Esophagus muscularis mucosa (tissue), 4 donors: ENCODE measurements at places on chromosomes 16 and 17.

DNA sequence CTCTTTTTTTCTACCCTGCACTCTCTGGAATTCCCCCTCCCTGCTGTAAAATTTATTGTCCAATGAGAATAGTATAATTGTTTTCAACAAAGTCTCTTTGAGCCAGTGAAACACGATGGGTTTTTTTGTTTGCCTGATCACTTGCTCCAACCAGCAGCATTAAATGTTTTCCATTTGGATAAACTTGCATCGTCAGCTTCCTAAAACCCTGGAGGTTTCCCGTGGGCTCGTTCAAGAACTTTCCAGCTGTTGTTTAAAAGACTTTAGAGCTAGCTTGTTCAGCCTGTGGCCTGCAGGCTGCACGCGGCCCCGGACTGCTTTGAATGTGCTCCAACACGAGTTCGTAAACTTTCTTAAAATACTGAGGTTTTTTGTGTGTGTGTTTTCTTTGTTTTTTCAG lies 14.9 kb downstream of the NAGPA start:
- H3K4me3 ChIP-seq: no peak overlapping the region
- no peak for DNase-seq
- H3K27me3 ChIP-seq: no peaks in the 10 kb centered on the region
- no peak overlapping the region for H3K27ac ChIP-seq
- H3K4me1 ChIP-seq: no peaks in the 10 kb centered on the region
- no peaks in the 10 kb centered on the region for H3K36me3 ChIP-seq

DNA sequence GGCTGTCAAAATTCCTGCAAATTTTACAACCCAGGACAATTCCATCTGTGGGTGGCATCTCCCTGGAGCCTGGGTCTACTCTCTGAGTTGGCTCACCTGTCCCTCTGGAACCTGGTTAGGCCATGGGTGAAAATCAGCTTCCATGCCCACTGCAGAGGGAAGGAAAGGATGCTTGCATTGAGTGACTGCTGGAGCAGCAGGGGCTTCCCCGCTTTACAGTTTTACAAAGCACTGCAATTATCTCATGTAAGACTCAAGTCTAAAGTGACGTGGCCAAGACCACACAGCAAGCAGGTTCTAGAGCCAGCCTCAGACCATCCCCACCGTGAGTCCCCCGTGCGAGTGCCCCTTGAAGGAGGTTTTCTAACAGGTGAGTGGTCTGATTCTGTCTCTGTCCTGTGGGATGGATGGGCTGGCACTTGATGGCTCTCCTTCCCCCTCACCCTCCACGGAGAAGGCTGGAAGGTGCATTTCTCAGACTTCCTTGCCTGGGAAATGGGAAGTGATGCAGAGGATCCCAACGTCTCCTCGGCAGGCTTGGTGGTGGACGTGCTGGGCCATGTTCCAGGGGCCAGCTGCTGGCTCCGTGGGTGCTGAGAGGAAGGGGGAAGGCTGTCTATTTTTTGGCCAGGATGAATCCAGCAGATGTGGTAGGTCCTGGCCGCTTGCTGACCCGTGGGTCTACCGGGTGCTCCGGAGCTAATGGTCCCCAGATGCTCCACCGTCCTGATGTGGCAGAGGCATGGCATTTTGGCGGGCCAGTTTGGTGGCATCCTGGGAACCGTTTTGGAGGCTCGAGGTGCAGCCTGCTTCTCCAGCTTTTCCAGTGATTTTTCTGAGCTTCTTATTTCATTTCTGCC lies 26.3 kb upstream of the CBX4 start:
- H3K27ac ChIP-seq: no peak overlapping the region
- H3K27me3 ChIP-seq: peaks cover 75% of the 10 kb centered on the region
- no peak for DNase-seq
- no peaks in the 10 kb centered on the region for H3K36me3 ChIP-seq
- H3K4me3 ChIP-seq: no peak overlapping the region
- H3K4me1 ChIP-seq: no peaks in the 10 kb centered on the region

DNA sequence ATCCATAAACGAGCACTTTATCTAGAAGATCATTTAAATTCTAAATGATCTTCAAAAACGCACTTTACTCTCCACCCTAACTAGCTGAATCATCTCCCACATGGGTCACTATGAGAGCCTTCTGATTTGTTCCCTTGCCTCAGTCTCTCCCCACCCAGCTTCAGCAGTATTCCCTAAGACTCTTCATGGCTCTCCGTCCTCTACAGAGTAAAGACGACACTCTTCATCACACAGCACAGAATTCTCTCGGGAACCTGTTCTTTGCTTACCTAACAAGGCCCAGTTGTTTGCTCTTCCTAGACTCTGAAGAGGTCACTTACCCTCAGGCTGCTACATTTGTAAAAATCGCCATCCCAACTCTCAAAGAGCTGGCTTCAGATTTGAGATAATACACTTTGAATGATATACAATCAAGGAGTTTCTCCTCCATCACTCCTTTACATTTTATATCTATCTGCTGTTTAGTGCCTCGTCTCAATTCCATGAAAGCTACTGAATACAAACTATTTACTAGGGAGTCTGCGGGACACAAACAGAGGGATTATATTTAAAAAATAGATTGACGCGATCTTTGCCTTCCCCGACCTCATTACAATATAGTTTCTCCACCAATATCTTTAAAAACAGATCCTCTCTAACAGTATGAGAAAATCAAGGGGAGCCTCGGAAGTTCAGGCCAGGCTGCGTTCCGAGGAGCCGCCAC lies 511 bp upstream of the LIG3 start:
- H3K4me3 ChIP-seq: peak overlapping the region; percentile 94
- no peak for DNase-seq
- no peaks in the 10 kb centered on the region for H3K27me3 ChIP-seq
- H3K4me1 ChIP-seq: peaks cover 38% of the 10 kb centered on the region

DNA sequence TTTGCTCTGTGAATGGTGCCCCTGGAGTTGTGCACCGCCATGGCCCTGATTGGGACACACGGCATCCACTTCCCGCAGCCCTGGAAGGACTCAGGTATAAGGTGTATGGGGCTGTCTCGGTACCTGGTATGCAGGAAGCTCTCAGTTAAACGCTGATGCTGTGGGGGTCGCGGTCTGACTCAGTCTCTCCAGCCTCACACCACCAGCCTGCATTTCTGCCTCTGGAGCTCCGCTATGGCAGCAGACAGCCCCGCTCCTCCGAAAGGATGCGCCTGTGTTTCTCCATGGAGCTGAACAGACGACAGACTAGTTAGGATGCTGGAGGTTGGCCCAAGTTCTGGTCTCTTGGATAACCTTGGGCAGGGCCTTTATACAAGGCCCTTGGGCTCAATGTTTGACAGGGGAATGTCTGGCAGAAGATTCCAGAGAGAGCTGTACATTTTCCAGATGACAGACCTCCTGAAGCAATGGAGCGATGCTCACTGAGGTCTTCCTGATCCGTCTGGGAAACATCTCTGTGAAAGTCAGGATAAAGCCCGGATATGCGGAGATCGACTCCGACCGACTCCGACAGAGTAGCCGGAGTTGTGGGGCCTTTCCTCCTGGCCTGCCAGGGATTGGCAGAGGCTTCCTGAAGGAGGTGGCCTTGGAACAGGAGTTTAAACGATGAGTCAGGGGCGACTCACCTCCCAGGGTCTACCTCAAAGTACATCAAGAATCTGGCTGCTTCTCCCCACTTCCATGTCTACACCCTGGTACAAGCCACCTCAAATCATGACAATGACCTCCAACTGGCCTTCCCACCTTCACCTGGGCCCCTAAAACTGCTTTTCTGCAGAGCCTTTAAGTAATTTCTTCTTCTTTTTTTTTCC lies 21.9 kb upstream of the BCAR1 start:
- no peak overlapping the region for H3K4me3 ChIP-seq
- no peaks in the 10 kb centered on the region for H3K36me3 ChIP-seq
- H3K27ac ChIP-seq: no peak overlapping the region
- H3K4me1 ChIP-seq: peaks cover 12% of the 10 kb centered on the region
- no peak for DNase-seq

DNA sequence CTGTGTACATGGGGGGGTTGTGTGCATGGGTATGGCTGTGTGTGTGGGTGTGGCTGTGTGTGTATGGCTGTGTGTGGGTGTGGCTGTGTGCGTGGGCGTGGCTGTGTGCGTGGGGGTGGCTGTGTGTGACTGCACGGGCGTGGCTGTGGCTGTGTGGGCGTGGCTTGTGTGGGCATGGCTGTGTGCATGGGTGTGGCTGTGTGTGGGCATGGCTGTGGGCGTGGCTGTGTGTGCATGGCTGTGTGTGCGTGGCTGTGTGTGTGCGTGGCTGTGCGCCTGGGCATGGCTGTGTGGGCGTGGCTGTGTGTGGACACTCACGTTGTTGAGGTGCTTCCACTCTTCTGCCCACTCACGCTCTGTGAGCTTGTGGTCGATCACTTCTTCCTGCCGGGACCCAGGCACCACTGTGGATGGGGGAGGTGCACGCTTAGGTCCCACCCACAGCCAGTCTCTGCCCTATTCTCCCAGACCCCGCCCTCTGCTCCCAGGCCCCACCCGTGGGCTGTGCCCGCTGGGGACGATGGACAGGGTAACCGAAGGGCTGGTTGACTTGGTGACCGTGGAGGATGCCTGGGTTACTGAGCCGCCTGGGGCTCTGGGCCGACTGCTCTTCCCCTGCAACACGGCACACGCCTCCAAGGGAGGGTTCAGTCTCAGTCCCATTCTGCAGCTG lies 16.0 kb upstream of the PABPN1L start:
- peaks cover 34% of the 10 kb centered on the region for H3K4me1 ChIP-seq
- H3K4me3 ChIP-seq: no peak overlapping the region
- H3K36me3 ChIP-seq: peaks cover 83% of the 10 kb centered on the region
- no peaks in the 10 kb centered on the region for H3K27me3 ChIP-seq
- H3K27ac ChIP-seq: no peak overlapping the region

GRCh38 chr16:66159987-66160386 lies 206.5 kb upstream of the CDH5 start:
- H3K27me3 ChIP-seq: no peaks in the 10 kb centered on the region
- H3K4me1 ChIP-seq: no peaks in the 10 kb centered on the region
- no peak for DNase-seq
- H3K4me3 ChIP-seq: no peak overlapping the region
- H3K27ac ChIP-seq: no peak overlapping the region
- H3K36me3 ChIP-seq: no peaks in the 10 kb centered on the region

DNA sequence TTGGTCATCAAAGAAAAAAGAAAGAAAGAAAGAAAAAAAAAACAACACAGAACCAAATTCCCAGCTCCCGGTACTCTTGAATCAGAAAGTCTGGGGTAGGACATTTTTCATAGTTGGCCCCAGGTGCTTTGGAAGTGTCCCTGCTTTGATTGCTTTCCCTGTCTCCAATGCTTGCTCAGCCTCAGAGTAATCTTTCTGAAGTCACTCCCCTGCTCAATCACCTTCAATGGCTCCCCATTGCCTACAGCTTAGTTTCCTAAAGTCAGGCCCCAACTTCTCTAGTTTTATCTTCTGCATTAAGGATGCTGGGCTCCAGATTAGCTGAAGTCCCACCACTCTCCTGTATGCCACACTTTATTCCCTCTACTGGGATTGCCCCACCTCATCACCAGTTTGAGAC lies 17.1 kb downstream of the CNGB1 start:
- H3K27me3 ChIP-seq: no peaks in the 10 kb centered on the region
- H3K27ac ChIP-seq: no peak overlapping the region
- H3K4me3 ChIP-seq: no peak overlapping the region

GRCh38 chr16:27721531-27722181 lies 171.7 kb downstream of the KATNIP start:
- H3K4me1 ChIP-seq: peaks cover 38% of the 10 kb centered on the region
- no peak overlapping the region for H3K4me3 ChIP-seq
- DNase-seq: peak; percentile 93
- peaks cover 28% of the 10 kb centered on the region for H3K36me3 ChIP-seq
- no peaks in the 10 kb centered on the region for H3K27me3 ChIP-seq
